Motor neuron (in vitro differentiated cells): ENCODE measurements at places on chromosomes 5 and 9. TPM values are rescaled to one million over a fixed set of nuclear protein-coding genes. Genes with fewer than 3 reads are reported as not detected.

- ATAC-seq, result no peak
Measured at GRCh38 chr5:58085800-58086199, 374.1 kb downstream of the PLK2 start.

DNA sequence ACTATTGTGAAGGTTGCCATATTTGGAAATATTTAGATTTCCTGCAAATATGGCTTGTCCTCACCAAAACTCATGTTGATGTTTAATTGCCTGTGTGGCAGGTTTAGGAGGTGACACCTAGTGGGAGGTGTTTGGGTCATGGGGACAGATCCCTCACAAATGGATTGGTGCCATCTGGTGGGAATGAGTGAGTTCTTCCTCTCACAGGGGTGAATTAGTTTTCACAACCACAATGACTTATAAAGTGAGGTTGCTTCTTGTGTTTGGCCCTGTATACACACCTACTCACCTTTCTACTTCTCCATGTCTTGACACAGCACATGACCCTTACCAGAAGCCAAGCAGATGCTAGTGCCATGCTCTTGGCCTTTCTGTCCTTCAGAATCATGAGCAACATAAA is 41.1 kb downstream of the ISOC1 start:
- ATAC-seq, result no peak

PRR16 gene
- 0.45 and 0.50 TPM in 2 replicates for total RNA-seq

DNA sequence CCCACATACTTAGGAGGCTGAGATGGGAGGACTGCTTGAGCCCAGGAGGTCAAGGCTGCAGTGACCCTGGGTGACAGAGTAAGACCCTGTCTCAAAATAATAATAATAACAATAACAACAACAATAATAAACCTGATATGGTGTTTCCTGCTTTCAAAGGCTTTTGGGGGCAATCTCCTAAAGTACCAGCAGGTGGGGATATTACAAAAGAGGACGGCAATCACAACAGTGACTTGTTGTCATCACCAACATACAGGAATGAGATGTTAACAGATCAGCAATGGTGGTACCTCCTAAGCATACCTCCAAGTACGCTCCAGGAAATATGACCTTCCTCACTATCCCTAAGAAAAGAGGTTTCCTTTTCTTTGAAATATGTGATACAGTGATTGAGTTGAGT is 91.1 kb upstream of the RNF180 start:
- no peak for ATAC-seq
